ENCODE measurements at places on chromosomes 5 and 9. TPM values are rescaled to one million over a fixed set of nuclear protein-coding genes. Genes with fewer than 3 reads are reported as not detected.

Gene FGD3
- 2.3 TPM for total RNA-seq

GRCh38 chr5:68071736-68072135 is 143.8 kb upstream of the PIK3R1 start:
- no peaks in the 10 kb centered on the region for H3K4me1 ChIP-seq
- H3K4me3 ChIP-seq: no peak overlapping the region
- H3K36me3 ChIP-seq: no peaks in the 10 kb centered on the region
- no peak for DNase-seq
- H3K27me3 ChIP-seq: no peaks in the 10 kb centered on the region

- H3K27me3 ChIP-seq: no peaks in the 10 kb centered on the region
- no peak for DNase-seq
- no peak overlapping the region for H3K27ac ChIP-seq
- no peak overlapping the region for H3K4me3 ChIP-seq
- H3K4me1 ChIP-seq: no peaks in the 10 kb centered on the region
- no peaks in the 10 kb centered on the region for H3K36me3 ChIP-seq
These were observed 462.5 kb downstream of the SPOCK1 start for GRCh38 chr5:137036640-137037039.

DNA sequence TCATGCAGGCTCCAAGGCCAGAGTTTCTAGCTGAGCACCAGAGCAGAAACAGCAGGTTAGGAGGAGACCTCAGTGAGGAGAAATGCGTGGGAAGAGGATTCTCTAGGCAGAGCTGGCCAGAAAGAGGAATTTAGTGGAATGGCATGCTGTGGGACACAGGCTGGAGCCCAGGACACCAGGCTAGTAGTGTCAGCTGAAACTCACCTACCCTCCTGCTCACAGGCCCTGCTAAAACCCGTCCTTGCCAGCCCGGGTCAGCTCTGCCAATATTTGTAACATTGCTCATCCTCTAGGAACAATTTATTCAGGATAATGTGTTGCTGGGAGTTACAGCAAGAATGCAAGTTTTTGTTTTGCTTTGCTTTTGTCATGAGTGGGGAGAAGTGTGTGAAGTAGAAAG is 40.2 kb upstream of the AGXT2 start:
- no peaks in the 10 kb centered on the region for H3K4me1 ChIP-seq
- H3K27ac ChIP-seq: no peak overlapping the region
- no peak overlapping the region for H3K4me3 ChIP-seq

GRCh38 chr9:38196714-38197113 is 127.7 kb upstream of the SHB start:
- H3K4me3 ChIP-seq: no peak overlapping the region
- DNase-seq: no peak
- H3K4me1 ChIP-seq: no peaks in the 10 kb centered on the region
